CD4-positive, alpha-beta memory T cell (primary cell): ENCODE measurements at places on chromosomes 5 and 9. TPM values are rescaled to one million over a fixed set of nuclear protein-coding genes. Genes with fewer than 3 reads are reported as not detected.

Gene CDC20B
- not detected for total RNA-seq

Gene SGCD
- total RNA-seq, result not detected

Gene SPINK13
- not detected for total RNA-seq

Gene PCDHB14
- 0.15 TPM for total RNA-seq

Gene F2R
- 14.6 TPM for total RNA-seq

Gene TRMT10B
- 27.4 TPM for total RNA-seq

Gene CYLC2
- not detected for total RNA-seq

Gene PRSS3
- not detected for total RNA-seq
